ENCODE measurements at places on chromosomes 16 and 17.

DNA sequence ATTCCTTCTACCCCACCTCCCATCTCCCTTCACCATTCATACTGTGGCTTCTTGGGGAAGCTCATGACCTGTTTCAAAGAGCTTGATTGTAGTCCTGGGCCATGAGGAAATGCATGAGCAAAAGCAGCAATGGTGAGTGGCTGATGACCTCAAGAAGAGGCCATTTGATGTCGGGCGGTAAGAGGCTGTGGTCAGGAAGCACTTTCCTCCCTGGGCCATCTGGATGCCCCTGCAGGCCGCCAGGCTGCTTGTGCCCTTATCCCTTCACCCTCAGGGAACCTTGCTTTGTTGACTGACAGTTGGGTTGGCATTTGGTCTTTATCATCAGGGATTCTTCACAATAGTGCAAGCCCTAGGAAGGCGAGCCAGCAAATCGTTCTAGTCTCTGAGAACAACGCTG, 78.3 kb upstream of the TBX2 start:
- DNase-seq, result no peak

DNA sequence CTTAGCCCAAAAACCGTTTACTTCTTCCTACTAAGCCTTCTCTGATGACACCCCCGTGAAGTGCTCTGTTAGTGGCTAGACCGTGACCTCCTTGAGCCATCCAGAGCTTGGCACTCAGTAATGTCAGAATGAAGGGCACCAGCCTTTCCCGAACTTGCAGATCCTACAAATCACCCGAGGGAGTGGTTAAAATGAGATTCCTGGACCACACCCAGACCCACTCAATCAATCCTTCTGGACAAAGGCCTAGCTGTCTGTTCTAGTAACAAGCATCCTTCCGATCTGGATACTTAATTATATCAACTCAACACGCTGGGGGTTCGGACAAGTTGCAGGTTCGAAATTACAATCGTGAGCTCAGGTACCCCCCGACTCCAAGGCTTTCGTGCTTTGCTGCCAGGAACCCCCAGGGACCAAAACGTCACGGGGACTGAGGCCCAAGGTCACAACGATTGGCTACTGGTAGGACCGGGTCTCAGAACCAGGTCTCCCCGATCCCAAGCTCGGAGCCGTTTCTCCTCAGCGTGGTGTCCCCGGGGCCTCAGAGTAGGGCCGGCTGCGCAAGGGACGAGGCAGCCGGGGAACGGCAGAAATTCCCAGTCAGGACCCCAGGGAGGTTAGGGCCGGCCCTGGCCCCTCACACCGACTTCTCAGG, 527 bp downstream of the CIAPIN1 start:
- DNase-seq, result peak; percentile 39

DNA sequence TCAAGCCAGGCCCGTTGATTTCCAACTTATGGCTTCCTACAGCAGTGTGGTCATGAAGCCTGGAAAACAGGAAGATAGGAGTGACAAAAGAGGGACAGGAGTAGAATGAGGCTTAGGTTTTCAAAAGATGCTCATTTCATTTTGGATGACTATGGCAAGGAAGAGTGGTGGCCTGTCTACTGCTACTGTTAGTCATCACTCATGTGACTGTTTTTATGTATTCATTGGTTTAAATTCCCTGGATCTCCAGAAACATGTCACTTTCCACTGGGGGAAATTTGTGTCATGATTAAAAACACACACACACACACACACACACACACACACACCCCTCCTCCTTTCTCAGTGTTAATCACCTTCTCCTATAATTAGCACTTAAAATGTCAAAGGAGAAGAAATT, 1.1 kb upstream of the CYLD start:
- DNase-seq, result no peak

GRCh38 chr16:87562201-87562600, 40.1 kb upstream of the JPH3 start:
- no peak for DNase-seq

DNA sequence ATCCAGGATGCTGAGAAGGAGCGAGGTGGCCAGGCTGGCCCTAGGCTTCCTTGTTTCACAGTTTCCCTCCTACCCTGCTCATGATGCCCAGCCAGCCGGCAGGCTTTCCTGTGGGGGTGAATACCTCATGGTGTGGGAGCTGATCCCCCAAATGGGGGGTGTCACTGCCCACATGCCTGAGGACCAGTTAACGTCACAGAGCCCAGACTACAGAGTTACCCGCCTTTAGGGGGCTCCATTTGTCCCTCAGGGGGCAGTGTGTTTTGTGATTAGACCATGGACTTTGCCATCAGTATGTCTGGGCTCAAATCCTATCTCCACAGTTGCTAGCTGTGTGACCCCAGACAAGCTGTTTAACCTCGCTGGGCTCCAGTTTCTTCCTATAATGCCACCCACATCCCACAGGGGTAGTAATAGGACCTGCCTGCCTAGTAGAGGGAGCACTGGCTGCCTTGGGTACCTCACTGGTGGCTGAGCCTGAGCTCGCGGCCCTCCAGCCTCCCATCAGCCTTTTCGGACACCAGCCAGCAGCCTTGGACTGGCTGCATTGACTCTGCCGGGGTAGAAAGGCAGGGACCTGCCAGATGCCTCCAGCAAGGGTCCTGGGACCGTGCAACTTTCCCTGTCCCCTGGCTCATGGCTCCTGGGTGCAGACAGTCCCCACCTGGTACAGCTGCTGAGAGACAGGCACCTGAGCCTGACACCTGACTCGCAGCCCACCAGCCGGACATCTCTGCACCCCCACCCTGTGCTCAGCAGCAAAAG, 87.5 kb upstream of the GSE1 start:
- DNase-seq, result no peak

GRCh38 chr17:28938552-28938951, 12.8 kb downstream of the PHF12 start:
- no peak for DNase-seq

GRCh38 chr17:63714550-63715277, 14.8 kb upstream of the LIMD2 start:
- no peak for DNase-seq

DNA sequence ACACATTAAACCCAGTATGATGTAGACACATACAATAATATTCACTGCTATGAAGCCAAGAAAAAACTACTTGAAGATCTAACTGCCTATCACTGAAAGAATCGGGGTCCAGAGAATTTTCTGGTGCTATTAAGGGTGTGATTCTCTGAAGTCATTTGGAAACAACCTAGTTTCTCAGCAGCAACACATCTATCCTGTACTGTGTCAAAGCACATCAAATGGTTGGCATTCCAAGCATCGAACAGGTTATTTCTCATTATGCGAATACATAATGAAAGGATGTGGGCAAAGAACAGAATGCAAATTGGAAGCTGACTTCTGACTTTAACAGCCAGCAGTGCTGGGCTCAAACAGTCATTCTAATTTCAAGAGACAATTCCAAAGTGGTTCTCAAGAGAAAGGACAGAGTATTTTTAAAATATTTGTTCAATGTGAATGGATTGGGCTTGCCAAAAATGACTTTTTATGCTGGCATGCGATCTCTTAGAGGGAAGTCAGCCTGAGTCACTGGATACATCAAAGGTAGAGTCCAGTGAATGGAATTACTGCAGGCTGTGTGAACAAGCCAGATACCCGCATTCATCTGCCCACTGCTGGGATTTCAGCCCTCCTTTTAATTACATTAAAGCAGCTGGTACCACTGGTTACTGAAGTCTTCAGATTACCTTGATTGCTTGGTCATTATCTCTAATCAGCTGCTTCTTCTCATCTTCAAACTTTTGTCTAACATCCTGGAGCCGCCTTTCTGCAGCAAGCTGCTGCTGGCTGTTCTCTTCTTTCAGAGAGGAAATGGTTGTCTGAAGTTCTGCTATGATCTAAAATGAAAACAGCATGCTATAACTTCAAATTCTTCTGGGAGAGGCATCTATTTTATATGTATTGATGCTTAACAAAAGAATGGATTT, 181.2 kb upstream of the AXIN2 start:
- DNase-seq, result peak; percentile 90

DNA sequence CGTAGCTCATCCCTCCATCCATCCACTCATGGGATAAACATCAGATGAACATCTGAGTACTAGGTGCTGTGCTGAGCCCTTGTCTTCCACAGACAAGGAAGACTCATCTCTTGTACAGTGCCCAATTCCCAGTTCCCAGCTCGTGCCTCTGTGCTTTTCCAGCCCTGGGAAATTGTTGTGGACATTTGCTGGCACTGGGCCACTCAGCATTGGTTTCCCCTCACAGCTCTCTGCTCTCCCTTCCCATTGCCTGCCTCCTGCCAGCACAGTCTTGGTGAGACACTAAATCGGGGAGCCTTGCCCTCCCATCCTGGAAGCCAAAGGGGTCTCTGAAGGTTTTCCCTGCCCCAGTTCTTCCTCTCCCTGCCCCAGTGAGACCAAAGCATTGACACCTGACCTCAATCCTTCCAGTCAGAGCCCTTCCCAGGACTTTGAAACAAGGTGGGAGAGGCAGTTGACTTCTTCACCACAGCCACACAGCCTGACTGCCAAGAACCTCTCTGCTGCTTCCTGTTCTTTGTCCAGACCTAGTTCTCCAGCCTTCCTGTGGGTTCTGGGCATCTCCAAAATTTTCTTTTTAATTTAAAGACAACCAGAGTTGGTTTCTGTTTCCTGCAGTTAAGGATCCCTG, 50.2 kb downstream of the WSB1 start:
- peak; percentile 38 for DNase-seq

DNA sequence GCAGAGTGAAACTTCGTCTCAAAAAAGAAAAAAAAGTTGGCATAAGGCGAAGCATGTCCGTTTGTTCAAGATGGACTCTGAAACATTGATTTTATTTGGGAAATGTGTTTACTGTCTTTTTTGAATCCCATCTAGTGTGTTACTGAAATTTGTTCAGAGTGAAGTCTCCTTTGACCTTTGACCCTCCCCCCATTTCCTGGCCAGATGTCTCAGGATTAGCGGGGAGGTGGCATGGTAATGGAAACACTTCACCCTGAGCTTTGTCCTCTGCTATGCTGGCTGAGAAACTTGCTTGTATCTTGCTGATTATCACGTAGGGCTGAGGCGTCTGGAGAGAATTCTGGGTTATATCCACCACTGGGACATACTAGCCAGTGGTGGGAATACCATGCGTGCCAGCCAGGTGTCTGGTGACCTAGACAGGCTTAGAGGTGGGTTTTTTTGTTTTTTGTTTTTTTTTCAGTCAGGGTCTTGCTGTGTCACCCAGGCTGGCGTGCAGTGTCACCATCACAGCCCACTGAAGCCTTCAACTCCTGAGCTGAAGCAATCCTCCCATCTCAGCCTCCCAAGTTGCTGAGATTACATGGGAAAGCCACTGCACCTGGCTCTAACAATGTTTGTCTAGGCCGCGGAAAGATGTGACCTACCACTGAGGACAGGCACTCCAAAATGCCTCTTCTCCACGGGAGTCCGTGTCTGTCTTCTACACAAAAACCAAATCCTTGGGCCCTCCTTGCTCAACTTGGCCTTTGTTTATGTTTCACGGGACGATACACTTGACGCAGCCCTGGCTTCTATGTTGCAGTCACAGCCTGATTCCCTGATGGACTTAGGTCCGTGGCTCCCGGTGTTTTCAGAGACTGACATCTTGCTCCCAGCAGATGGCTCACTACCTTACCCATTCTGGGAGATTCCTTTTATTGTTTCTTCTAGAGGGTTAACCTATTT, 6.6 kb upstream of the GALK1 start:
- DNase-seq, result peak; percentile 19
